ENCODE measurements at places on chromosomes 16 and 17.

DNA sequence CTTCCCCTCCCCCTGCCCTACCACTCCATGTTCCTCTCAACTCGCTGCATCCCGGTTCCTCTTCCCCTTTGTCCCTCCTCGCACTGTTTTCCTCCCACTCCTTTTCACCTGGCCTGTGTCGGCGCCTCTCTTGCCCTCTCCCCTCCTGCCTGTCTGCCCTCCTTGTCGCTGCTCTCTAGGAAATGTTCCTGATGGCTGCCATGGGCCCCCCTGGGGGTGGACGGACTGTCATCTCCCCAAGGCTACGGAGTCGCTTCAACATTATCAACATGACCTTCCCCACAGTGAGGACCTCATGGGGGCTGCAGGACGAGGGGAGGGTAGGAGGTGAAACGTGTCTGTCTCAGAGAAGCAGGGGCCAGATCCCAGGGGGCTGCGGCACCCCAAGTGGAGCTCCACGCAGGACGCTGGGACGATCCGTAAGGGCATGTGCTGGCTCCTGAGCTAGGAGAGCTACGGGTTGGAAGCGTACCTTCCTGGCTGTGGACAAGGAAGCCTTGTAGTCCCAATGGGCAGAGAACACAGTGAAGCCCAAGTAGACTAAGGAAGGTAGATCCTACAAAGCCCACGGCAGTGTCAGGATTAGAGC is 39.8 kb upstream of the KDM6B start:
- no peak for DNase-seq

GRCh38 chr16:88938777-88939244 is 38.2 kb downstream of the CBFA2T3 start:
- DNase-seq, result no peak

- DNase-seq, result no peak
Observed at GRCh38 chr17:59893676-59894100, 767 bp downstream of the RPS6KB1 start.

GRCh38 chr17:33072421-33073161 is 80.9 kb downstream of the SPACA3 start:
- DNase-seq, result no peak

DNA sequence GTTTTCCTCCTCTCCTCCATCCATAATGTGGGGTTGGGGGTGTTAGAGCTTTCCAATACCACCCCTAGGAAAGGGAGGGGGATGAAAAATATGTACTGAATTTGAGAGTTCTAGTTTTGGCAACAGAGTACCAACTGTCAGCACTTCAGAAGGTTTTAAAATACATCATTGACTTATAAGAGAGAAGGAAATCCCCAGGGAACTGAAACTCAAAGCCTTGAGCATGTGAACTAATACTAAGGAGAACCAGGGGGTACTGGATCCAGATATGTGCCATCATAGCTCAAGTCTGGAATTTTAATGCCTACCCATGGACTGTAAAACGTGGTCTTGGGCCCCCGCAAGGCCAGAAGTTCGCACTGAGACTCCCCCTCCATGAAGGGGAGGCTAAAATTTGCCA is 15.8 kb downstream of the CACNG5 start:
- no peak for DNase-seq

DNA sequence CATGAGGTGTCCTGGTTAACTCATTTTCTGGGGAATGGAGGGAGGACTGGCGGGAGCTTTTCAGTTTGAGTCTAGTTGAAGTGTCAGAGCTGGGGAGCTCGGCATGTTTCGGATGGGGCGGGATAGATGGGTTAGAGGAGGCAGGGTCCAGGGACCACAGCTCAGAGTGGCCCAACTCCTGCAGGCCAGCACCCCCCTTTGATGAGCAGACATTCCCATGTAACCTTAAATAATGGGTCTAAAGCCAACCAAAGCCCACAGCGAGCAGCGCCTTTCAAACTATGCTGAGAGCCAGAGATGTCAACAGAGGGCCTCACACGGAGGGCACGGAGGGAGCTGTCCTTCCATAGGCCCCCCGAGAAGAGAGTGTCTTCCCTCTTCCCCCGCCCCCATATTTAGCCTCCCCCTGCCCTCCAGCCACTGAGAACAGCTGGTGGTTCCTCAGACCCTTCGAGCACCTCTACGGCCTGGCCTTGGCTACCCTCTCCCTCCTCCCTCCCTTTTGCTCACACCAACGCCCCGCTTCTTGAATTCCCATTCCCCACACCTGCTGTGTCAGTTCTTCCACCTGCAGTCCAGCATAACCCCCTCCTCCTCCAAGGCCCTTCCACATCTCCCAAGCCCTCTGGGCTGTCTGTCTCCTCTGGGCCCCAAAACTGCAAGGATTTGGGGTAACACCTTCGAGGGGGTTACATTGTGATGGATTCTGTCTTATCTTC is 21.8 kb downstream of the RAB11FIP4 start:
- no peak for DNase-seq

GRCh38 chr16:74305978-74306784 is 9.6 kb downstream of the PSMD7 start:
- DNase-seq, result no peak

DNA sequence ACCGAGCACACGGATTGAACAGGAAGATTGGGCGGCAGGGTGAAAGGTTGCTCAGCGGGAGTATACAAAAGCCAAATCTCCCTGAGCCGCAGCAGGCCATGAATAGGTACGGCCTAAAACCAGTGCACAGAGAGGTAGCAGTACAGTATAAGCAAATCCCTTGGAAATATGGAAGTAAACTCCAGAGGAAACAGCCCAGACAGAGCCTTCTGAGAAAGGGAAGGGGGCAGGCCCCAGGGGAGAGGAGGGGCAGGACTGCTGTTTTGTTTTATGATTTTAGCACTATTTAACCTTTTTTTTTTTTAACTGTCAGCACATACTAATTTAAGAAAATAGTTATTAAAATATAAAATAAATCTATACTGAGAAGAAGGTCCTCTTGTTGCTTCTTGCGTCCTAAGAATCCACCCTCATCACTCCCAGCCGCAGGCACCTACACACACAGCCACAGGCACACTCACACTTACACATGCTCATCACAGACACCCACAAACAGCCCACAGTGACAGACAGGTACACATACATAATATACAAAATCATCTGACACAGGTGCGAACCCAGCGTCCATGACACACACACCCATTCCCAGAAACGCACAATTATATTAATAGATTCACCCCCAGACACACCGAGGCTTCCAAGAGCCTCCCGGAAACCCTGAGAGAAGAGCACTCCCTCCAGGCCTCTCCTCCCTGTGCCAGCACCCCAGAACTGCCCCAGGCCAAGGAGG is 12.8 kb downstream of the PLXDC1 start:
- DNase-seq, result no peak

DNA sequence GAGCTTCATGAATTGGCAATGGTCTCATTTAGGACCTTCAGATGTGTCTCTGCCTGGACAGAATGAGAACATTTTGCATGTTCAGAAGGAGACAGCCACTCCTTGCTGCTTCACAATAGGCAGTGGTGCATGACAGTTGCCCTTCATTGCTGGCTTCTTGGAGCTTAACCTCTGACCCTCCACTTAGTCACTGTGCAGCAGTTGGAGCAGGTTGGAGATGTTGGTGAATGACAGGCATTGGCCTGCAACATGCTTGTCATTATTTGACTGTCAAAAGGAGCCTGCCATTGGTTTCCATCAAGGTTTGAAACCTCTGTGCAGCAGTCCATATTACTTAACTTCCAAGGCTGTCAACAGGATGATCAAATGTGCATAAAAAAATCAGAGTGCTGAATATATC is 22.7 kb downstream of the FTO start:
- no peak for DNase-seq

GRCh38 chr16:23031508-23032098 is 117.6 kb downstream of the USP31 start:
- DNase-seq, result no peak

GRCh38 chr16:79083508-79084299 is 516.8 kb downstream of the MAF start:
- DNase-seq, result no peak

GRCh38 chr17:2240541-2240940 is 63.0 kb downstream of the SMG6 start:
- no peak for DNase-seq

- no peak for DNase-seq
Observed at GRCh38 chr16:65121870-65122723, at the start of gene CDH11. Gene CDH11 (minus strand): TSS chr16:65122063. CDS start chr16:65004869, 117,194 bp downstream.

- no peak for DNase-seq
Observed at GRCh38 chr17:17322516-17323510, 19.6 kb downstream of the NT5M start.

DNA sequence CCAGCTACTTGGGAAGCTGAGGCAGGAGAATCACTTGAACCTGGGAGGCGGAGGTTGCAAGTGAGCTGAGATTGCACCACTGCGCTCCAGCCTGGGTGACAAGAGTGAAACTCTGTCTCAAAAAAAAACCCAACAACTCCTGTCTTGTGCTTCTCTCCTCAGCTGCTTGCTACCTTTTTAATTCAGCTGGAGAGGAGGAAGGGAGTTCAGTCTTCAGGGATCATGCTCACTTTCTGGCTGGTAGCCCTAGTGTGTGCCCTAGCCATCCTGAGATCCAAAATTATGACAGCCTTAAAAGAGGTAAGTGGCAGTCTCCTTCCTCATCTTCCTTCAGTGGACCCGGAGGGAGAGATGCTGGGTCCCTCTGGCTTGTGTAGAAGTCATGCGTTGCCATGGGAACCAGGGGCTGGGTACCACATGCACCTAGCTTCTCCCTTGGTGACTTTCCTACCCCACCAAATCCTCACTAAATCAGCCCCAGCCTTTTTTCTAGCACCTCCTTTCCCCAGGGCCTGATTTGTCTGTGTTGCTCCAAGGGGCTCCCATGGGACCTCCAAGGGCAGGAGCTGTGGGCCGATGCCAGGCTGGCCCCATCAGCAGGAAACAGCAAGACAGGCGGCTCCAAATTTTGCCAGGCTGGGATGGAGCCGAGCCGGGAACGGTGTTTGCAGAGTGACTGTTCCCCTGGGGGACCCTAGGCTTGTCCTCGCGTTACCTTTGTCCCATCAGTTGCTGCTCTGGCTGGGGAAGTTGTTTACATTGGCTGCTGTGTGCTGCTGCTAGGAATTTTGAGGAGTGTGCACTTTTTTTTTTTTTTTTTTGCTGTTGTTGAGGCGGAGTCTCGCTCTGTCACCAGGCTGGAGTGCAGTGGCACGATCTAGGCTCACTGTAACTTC is 65.2 kb downstream of the ABCC1 start:
- no peak for DNase-seq

- DNase-seq, result no peak
Observed at GRCh38 chr16:65083164-65083857, 38.6 kb downstream of the CDH11 start.

- DNase-seq, result no peak
Observed at GRCh38 chr16:63690961-63691360, 1430.9 kb downstream of the CDH11 start.

DNA sequence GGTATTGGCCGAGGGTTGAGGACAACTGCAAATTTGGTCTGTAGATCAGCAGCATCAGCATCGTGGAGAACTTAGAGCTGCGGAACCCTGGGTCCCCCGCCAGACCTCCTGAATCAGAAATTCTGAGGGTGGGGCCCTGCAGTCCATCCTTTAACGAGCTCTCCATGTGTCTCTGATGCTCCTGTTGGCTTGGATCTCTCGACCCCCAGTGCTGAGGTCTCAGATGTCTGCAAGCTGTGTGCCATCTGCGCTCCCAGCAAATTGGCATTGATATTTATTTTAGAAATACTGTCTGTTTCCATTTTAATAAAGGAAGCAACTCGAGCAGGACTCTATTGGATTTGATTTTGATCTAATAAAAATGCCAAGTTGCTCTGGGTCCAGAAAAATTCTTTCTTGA is 250.0 kb downstream of the KATNIP start:
- no peak for DNase-seq

DNA sequence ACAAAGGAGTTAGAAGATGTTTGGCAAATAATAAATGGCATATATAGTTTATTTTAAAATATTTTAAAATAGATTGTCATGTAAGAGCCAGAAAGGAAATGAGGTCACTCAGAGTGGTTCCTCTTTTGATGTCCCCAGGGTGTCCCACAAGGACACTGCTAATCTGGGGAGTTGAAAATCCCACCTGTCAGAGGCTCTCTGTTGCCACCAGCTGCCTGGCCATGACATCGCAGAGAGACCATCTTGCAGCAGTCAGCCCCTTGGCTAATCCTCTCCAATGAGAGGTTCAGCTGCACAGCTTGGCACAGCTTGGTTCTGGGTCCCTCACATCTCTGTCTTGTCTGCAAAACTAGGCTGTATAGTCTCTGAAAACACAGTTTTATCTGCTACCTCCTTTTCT is 11.0 kb upstream of the RBFOX1 start:
- no peak for DNase-seq

- DNase-seq, result peak; percentile 61
Observed at GRCh38 chr17:65100316-65101140, 36.6 kb upstream of the RGS9 start.

- no peak for DNase-seq
Observed at GRCh38 chr17:67655478-67656148, 62.1 kb upstream of the NOL11 start.

GRCh38 chr17:28597606-28598383 is 1.0 kb downstream of the SPAG5 start:
- no peak for DNase-seq

GRCh38 chr16:70553645-70554044 is 30.0 kb downstream of the SF3B3 start:
- DNase-seq, result no peak

DNA sequence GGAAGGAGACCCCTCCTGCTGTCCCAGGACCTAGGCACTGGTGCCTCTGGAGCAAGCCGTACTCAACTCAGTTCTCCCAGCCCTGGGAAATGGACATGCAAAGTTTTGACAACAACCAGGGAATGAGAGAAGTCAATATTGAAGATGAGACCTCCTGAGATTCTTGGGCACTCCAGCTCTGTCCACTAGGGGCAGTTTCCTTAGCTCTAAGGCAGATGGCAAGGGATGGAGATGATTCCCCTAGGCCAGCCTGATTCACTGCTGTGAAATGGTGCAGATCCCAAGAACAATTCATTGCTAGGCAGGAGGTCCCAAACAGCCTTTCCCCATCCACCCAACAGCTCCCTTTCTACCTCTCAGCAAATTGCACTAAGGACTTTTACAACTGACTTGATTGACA is 20.5 kb upstream of the SDR42E2 start:
- no peak for DNase-seq

DNA sequence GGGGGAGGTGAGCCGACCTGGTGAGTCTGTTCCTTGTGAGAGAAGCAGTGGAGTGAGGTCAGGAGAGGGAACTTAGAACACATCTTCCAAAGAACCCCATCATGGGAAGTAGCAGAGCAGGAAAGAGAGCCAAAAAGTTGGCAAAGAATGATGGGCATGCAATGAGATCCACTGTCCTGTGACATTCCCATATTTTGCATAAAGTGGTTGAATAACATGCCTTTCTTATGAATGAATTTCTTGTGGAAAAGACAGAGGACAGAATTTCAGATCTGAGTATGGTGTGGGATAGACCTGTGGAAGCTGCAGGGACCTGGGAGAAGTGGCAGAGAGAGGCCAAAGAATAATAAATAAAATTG is 41.3 kb downstream of the TMEM100 start:
- no peak for DNase-seq

GRCh38 chr17:1045456-1045855 is 48.5 kb downstream of the TIMM22 start:
- DNase-seq, result no peak

GRCh38 chr17:10474536-10474935 is 5.2 kb upstream of the MYH4 start:
- no peak for DNase-seq

Data from stimulated activated CD4-positive, alpha-beta T cell treated with anti-CD3 and anti-CD28 coated beads, Interleukin-1b, Interleukin-23, amount 100 ng/mL, for 1 hour (primary cell).